ENCODE measurements at places on chromosomes 16 and 17.

DNA sequence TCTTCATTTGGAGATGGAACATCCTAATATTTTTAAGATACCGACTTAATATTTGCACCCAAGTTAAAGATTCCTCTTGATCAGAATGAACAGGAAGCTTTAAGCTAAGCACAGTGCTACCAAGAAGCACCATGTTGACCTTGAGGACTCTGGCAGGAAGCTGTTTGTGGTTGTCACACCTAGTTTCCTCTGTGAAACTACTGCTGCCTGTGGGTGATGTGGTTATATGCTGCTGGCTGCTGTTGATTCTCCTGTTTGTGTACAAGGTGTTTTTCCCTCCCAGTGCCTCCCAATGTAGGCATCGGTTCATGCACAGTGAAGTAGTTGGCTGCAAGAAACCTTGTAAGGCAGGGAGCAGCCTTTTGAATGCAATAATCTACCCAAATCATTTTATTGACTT is 23.4 kb downstream of the RBL2 start:
- no peak for DNase-seq

GRCh38 chr17:32930512-32930911 is 2.6 kb downstream of the TMEM98 start:
- DNase-seq: no peak

- DNase-seq: no peak
Measured at GRCh38 chr17:56599566-56599965, 6.1 kb downstream of the NOG start.

DNA sequence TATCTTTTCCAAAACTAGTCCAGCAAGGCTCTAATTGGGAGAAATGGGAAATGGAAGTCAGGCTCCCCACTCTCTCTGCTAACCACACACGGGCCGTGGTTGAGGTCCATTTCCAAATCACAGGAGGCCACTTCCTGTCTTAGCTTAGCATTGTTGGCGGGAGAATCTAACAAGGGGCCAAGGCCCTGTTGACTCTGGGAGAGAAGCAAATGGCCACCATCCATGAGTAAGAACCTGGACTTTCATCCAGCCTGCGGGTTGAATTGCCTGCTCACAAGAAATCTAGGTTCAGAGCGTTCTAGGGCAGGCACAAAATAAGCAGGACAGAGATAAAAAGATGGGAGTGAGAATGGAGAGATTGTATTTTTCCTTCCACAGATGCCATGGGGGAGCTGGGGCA is 5.7 kb downstream of the FAM20A start:
- no peak for DNase-seq

GRCh38 chr16:14303182-14303618 is 232.1 kb downstream of the MRTFB start:
- no peak for DNase-seq

GRCh38 chr16:87123356-87124001 is 193.7 kb downstream of the C16orf95 start:
- no peak for DNase-seq

GRCh38 chr17:43881758-43882505 is 25.4 kb downstream of the MPP2 start:
- DNase-seq: no peak

- DNase-seq: no peak
Measured at GRCh38 chr16:12255919-12256665, 279.6 kb downstream of the SNX29 start.

GRCh38 chr17:81646869-81647600 is 9.3 kb downstream of the PDE6G start:
- DNase-seq: no peak

DNA sequence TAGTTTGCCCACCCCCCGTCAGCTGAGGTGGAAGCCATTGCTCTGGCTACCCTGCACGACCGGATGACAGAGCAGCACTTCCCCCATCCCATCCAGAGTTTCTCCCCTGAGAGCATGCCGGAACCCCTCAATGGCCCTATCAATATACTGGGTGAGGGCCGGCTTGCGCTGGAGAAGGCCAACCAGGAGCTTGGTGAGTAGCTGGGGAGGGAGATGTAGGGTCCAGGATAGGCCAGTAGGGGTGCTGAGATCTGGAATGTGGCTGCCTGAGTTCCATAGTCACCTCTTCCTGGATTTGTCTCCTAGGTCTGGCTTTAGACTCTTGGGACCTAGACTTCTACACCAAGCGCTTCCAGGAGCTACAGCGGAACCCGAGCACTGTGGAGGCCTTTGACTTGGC is 6.4 kb downstream of the PFAS start:
- no peak for DNase-seq

- no peak for DNase-seq
Measured at GRCh38 chr17:61007980-61008379, 330.3 kb downstream of the BCAS3 start.

DNA sequence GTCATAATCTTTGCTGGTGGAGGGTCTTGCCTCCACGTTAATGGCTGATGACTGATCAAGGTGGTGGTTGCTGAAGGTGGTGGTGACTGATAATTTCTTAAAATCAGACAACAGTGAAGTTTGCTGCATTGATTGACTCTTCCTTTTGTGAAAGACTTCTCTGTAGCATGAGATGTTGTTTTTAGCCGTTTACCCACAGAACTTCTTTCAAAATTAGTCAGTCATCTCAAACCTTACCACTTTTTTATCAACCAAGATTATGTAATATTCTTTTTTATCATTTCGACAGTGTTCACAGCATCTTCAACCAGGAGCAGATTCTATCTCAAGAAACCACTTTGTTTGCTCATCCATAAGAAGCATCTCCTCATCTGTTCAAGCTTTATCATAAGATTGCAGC is 5.9 kb downstream of the UQCRC2 start:
- no peak for DNase-seq

- no peak for DNase-seq
Measured at GRCh38 chr16:83312015-83312717, 495.6 kb upstream of the HSBP1 start.
